ENCODE measurements at places on chromosomes 12 and 14.

GRCh38 chr12:8676651-8677050 lies 14.0 kb upstream of the MFAP5 start:
- DNase-seq = no peak

GRCh38 chr12:49867570-49868341 lies 24.9 kb upstream of the BCDIN3D start:
- peak; percentile 95 for DNase-seq

DNA sequence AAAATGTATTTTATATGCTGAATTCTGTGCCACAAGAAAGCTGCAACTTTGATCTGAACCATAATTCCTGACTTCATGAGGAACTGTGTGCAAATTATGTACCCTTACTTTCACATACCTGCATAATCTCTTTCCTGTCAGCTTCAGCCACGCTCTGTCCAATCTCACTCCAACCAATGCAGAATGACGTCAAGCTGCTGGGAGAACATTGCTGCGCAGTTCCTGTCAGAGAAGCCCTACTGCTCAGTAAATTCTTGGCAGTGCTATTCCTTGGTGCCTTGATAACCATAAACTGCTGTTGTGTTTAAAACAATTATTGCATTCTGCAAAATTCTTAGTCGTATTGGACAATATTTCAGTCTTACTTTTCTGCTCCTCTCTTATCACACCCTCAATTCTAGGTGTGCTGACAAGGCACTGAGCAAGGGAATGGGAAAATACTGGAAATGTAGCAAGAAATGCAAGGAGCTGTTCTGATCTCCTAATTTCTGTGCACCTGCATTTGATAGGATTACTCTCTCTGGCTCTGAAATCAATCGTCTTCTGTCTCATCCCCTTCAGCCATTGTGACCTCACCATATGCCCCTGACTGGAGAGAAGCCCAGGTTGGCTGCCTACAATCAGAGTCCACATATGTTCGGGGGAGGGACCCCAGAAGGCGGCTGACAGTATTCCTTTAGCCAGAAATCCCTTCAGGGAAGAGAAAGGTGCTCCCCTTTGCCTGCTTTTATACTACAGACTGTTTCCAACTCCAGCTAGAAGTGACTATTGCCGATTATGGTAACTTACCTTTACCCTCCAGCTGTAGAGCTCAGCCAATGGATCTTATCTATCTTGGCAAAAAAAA lies 274.9 kb upstream of the NOVA1 start:
- peak; percentile 35 for DNase-seq

GRCh38 chr14:60510951-60511599 lies 2.1 kb downstream of the SIX6 start:
- DNase-seq = no peak

- DNase-seq = peak; percentile 52
Observed at GRCh38 chr12:113271853-113272561, 50.7 kb downstream of the TPCN1 start.

DNA sequence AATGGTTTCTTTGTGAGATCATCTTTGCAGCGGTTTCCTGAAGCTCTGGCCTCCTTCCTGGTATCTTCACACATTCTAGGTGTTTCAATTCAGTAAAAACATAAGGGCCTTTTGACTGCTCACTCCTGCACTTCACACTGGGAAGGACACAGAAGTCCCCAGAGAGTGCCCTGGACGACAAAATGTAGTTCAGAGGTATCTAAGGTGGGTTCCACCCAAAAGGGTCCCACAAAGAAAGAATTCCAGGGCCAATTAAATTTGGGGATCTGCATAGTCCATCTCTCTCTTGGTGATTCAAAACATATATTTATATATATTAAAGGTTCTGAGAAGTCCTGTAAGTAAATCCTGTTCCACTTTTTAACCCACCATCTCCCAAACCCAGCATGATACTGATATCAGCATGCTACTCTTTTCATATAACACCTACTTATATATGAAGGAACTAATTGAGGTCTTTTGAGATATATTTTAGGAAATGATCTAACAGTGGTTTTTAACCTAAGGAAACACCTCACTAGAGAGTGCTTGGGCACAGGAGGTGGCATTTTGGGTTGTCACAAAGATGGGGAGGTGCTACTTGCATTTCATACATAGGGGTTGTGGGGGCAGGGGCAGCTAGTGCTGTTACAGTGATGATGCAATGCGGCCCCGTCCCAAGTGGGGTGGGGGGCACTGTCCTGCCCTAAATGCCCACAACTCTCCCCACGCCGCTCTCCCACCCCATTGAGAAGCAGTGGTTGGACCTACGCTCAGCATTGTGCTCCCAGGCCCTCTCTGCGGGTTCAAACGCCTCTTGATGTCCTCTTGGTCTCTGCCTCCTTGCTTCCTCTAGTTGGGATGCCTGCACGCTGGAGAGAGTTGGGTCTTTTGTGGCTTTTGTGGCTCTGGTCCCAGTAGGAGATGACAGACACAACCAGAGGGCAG lies 109.4 kb downstream of the ARF6 start:
- peak; percentile 15 for DNase-seq

GRCh38 chr12:76470028-76470939 lies 89.3 kb downstream of the OSBPL8 start:
- peak; percentile 61 for DNase-seq

GRCh38 chr14:69685218-69685616 lies 73.8 kb downstream of the SUSD6 start:
- DNase-seq = peak; percentile 15

DNA sequence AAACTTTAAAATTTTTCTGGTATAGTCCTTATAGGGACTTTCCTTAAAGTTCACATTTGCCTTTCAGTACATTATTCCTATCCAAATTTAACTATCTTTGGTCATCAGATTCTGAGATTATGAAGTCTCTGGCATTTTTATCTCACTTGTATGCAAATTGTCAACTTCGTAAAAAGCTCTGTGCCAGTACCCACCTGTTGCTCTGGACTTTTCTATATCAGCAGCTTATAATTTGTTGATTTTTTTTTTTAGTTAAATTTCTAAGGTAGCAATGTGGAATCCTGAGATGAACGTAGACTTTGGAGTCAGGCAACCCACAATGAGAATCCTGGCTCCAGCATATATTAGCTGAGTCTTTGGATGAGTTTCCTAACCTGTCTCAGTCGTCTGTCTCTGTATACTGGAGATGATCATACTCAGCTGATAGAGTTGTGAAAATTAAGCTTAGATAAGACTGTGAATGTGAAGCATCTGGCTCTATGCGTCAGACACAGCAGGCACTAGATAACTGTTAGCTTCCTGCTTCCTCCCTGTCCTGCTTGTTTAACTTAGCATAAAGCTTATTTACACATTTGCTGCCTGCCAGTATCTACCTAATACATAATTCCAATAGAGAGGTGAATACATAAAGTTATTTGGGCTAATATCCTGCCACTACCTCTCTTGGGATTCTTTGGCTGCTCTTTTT lies 59.8 kb downstream of the MARK3 start:
- peak; percentile 62 for DNase-seq

DNA sequence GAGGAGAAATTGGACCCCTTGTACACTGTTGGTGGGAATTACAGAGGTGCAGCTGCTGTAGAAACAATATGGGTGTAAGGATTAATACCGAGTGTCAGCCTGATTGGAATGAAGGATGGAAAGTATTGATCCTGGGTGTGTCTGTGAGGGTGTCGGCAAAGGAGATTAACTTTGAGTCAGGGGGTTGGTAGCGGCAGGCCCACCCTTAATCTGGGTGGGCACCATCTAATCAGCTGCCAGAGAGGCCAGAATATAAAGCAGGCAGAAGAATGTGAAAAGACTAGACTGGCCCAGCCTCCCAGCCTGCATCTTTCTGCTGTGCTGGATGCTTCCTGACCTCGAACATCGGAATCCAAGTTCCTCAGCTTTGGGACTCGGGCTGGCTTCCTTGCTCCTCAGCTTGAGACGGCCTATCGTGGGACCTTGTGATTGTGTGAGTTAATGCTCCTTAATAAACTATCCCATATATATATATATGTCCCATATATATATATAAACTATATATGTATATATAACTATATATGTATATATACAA lies 38.4 kb upstream of the PPP2R5C start:
- no peak for DNase-seq

DNA sequence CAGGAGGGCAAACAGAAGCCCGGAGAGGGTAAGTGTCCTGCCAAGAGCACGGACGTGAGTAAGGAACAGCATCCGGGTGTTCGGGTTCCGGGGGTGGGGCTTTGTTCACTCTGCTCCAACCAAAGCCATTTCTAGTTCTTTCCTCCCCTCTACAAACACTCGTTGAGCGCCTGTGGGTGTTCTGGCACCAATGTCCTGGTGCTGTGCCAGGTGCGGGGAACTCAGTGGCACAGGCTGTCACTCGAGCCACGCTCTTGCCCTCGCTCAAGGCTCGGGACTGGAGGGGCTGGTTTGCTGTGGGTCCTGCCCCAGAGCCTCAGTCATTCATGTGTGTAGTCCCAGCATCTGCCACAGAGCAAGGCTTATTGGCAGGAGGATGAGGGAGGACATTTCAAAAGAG lies 157.5 kb downstream of the CALM1 start:
- no peak for DNase-seq

- peak; percentile 88 for DNase-seq
Observed at GRCh38 chr12:49652921-49653520, 29.7 kb downstream of the PRPF40B start.

GRCh38 chr12:59087077-59087673 lies 166.9 kb upstream of the LRIG3 start:
- no peak for DNase-seq

GRCh38 chr12:28328967-28329366 lies 138.7 kb downstream of the CCDC91 start:
- DNase-seq = no peak

DNA sequence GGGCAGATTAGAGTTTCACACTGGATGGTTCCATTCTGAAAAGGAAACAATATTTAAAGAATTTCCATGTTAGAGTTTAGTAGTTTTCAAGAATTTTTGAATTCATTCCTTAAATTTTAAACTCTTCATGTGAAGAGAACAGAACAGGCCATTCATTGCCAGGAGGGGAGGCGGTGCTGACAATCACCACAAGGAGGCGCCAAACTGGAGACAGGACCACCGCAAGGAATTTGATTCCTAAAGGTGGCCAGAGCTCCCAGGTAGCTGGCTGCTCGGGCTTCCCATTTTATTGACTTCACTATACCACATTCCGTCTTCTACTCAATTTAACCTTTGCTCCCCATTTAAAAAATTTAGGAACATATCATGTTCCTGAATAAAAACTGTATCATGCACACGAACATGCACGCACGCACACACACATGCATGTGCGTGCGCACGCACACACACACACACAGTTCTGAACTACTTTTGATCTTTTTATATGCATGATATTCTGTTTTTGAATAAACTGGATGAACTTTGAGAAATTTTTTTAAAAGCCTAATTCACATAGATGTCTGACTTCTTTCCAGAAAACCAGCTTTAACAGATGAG lies 101.2 kb downstream of the NELL2 start:
- DNase-seq = peak; percentile 11

- DNase-seq = no peak
Observed at GRCh38 chr14:36325853-36326252, 5.4 kb upstream of the MBIP start.

DNA sequence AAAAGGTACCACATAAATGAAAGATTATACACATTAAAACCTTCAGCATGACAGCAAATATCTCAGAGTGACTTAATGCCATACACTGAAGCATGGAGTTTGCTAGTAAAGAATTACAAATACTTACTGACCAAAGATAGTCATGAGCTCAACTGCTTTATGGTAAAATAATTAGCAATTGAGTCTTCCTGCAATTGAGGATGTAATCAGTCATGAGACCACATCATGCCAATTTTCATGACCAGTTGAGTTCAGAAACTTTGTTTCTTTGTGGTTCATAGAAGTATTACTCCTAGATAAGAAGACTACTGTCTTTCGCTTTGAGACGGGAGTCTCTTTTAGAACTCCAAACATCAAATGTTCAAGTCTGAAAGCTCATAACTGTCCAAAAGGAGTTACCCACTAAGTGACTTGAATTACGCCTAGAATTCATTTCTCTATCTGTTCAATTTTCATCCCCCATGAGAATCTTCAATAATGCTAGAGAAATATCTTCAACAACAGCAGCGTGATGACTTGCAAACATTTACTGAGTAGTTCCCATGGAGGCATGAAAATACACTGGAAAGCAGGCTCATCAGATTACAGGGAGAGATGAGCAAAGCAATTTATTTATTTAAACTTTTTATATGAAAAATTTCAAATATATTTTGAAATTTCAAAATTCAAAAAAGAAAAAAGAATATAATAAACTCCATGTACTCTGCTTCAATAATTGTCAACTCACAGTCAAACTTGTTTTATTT lies 120.0 kb downstream of the BTG1 start:
- DNase-seq = no peak

DNA sequence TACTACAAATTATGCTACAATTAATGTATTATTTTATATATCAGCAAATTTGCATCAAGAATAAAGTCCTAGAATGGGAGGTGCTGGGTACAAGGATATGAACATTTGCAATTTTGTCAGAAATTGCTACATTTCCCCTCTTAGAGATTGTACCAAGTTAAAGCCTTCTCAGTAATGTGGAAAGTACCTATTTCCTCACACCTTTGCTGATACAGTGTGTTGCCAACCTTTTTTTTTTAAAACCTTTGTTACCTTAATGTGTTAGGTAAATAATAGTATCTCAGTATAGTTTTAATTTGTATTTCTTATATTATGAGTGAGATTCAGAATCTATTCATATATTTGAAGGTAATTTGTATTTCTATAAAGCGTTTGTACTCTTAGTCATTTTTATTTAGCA lies 95.4 kb upstream of the HIF1A start:
- DNase-seq = no peak

GRCh38 chr12:112381406-112381882 lies 787 bp downstream of the HECTD4 start:
- peak; percentile 88 for DNase-seq

DNA sequence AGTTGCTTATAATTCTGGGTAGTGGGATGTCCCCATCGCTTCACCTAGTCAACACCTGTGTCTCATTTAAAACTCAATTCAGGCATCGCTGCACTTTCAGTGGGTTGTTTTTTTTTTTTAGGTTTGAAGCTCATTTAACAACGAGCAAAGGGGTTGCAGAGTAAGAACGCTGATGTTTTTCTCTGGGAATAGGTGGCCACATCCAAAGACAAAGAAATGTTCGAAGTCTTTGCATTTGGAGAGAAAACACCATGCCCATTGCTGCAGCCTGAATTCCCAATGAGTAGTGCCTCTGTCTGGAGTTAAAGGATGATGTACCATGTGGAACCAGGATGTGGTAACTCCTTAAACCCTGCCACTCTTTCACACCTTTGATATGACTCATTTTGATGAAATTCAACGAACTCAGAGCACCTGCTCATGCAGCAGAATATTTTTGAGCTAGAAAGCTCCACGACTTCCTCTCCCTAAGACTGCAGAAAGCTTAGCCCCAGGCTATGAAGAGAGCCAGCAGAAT lies 35.1 kb upstream of the BATF start:
- DNase-seq = peak; percentile 14

Data from trophoblast cell (in vitro differentiated cells and primary cell).